ENCODE measurements at places on chromosomes 2 and 18. TPM values are rescaled to one million over a fixed set of nuclear protein-coding genes. Genes with fewer than 3 reads are reported as not detected.
A peak's percentile ranks its signal among the peaks of the same experiment; 100 is the strongest.

GRCh38 chr2:109438146-109438545, 175.6 kb downstream of the SEPTIN10 start:
- H3K27me3 ChIP-seq: no peaks in the 10 kb centered on the region
- peaks cover 36% of the 10 kb centered on the region for H3K36me3 ChIP-seq
- H3K4me1 ChIP-seq: no peaks in the 10 kb centered on the region
- DNase-seq: no peak

DNA sequence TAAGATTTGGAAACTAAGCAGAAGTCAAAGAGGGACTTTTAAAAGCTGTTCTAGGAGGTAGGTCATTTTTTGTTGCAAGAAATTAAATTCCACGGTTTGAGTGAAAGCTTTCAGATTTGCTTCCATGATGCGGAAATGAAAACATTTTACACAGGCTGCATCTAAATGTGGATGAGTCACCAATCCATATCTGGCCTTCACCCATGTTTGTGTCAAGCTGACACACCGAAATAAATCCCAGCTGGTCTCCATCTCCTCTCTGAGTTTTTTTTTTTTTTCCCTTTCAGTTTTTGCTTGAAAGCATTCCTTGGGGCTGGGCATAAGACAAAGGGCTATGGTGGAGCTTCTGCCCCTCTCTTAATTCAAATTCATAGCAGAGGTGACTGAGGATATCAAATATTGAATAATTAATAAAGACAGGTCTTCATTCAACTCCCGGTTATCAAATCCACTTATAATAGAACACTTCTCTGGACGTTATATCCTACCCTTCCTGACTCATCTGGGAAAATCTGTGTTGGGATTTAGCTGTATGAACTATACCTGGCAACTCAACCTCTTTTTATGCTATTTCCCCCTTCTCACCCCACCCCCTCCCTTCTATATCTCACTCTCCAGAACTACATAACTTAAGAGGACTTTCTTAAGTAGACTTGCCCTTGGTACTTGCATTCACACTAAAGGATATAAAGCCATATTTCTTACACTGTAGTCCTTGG, 558.3 kb upstream of the GCFC2 start:
- no peaks in the 10 kb centered on the region for H3K27me3 ChIP-seq
- no peak for DNase-seq
- H3K36me3 ChIP-seq: no peaks in the 10 kb centered on the region
- no peaks in the 10 kb centered on the region for H3K4me1 ChIP-seq
- H3K27ac ChIP-seq: no peak overlapping the region
- no peak overlapping the region for H3K4me3 ChIP-seq

GRCh38 chr2:236867441-236868260, 218.0 kb upstream of the COPS8 start:
- H3K4me3 ChIP-seq: no peak overlapping the region
- DNase-seq: no peak
- no peak overlapping the region for H3K27ac ChIP-seq
- peaks cover 3% of the 10 kb centered on the region for H3K4me1 ChIP-seq
- peaks cover 4% of the 10 kb centered on the region for H3K27me3 ChIP-seq

GRCh38 chr18:58204776-58205442, 160.9 kb downstream of the NEDD4L start:
- DNase-seq: no peak
- no peak overlapping the region for H3K27ac ChIP-seq
- H3K36me3 ChIP-seq: no peaks in the 10 kb centered on the region
- H3K27me3 ChIP-seq: no peaks in the 10 kb centered on the region
- peaks cover 3% of the 10 kb centered on the region for H3K4me1 ChIP-seq

The RASGRP3 gene
- total RNA-seq: 5.5 TPM

DNA sequence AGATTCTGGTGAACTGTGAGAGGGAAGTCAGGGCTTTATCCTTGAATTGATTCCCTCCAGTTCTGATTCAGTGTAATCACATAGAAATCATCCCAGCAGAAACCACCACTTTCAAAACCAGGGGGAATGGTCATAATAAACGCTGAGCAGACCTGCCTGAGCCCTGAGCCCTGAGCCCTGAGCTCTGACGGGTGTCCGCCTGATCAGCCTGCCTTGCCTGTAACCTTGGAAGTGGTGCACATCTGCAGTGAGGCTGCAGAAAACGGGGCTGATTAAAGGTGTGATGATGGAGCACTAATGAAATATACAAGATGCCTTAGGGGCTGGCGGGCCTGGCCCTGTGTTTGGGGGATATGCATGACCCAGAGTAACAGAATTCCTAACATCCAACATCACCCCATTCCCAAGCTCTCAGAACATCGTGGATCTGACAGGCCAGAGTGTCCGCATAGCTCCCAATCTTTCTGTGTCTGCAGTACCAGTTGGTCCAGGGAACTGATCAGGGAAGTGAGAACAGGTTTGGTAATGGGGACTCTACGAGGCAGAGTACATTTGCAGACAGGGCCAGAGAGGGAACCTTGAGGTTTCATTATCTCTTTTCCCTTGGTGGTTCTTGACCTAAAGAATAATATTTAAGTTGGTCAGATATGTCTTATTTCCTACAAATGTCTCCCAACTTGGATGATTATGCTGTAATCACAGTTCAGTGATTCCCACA, 37.8 kb downstream of the KCTD18 start:
- H3K27me3 ChIP-seq: no peaks in the 10 kb centered on the region
- no peak overlapping the region for H3K4me3 ChIP-seq
- H3K36me3 ChIP-seq: peaks cover 2% of the 10 kb centered on the region
- no peak for DNase-seq

- DNase-seq: no peak
- H3K27me3 ChIP-seq: peaks cover 11% of the 10 kb centered on the region
- no peaks in the 10 kb centered on the region for H3K4me1 ChIP-seq
- no peak overlapping the region for H3K4me3 ChIP-seq
- no peaks in the 10 kb centered on the region for H3K36me3 ChIP-seq
Measured at GRCh38 chr2:119028327-119029174, 86.6 kb downstream of the MARCO start.

DNA sequence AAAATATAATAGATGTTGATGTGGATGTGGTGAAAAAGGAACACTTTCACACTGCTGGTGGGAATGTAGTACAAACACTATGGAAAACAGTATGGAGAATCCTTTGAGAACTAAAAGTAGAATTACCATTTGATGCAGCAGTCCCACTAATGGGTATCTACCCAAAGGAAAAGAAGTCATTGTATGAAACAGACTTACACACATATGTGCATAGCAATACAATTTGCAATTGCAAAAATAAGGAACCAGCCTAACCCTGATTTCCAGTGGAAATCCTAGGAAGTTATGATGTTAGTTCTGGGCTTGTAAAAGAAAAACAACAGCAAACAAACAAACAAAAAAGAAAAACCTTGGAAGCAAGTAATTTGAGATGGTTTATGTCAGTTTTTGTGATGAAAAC, 28.6 kb upstream of the CLASP1 start:
- H3K27ac ChIP-seq: no peak overlapping the region
- DNase-seq: no peak
- H3K36me3 ChIP-seq: peaks cover 6% of the 10 kb centered on the region
- no peaks in the 10 kb centered on the region for H3K4me1 ChIP-seq
- no peak overlapping the region for H3K4me3 ChIP-seq

GRCh38 chr2:216799873-216800431, 59.9 kb downstream of the TNP1 start:
- no peak overlapping the region for H3K27ac ChIP-seq
- H3K4me3 ChIP-seq: no peak overlapping the region
- no peak for DNase-seq

The SPDYA gene
- 0.40 TPM for total RNA-seq

The TLX2 gene
- total RNA-seq: 0.12 TPM

The KLHL14 gene
- 0.19 TPM for total RNA-seq

- peaks cover 29% of the 10 kb centered on the region for H3K4me1 ChIP-seq
- H3K4me3 ChIP-seq: peak overlapping the region; percentile 87
- no peak for DNase-seq
- H3K27me3 ChIP-seq: no peaks in the 10 kb centered on the region
- peaks cover 6% of the 10 kb centered on the region for H3K36me3 ChIP-seq
Measured at GRCh38 chr2:208266553-208266893, 468 bp downstream of the PIKFYVE start.

GRCh38 chr2:65053199-65053598, 3.0 kb upstream of the CEP68 start:
- H3K4me3 ChIP-seq: peak overlapping the region; percentile 36
- peak; percentile 45 for DNase-seq
- no peaks in the 10 kb centered on the region for H3K27me3 ChIP-seq
- H3K27ac ChIP-seq: peak overlapping the region; percentile 84

The TSHZ1 gene
- total RNA-seq: 11.4 TPM

DNA sequence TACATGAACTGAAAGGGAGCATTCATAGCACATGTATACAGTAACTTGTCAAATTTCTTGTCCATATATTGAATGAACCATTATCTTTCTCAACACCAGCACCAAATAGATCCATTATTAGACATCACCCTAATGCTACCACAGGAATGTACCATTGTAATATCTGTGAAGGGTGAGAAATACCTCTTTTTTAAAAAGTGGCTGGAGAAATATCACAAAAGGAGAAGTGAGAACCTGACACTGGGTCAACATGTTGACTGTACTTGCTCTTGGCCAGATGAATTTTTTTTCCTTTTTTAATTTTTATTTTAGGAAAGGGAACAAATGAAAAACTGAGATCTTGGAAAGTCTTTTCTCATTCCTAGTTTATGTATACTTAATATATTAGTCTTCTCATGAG, 63.5 kb downstream of the CAVIN2 start:
- no peak overlapping the region for H3K27ac ChIP-seq
- H3K4me3 ChIP-seq: no peak overlapping the region
- no peaks in the 10 kb centered on the region for H3K36me3 ChIP-seq
- peaks cover 4% of the 10 kb centered on the region for H3K4me1 ChIP-seq

The HYCC2 gene
- 22.6 TPM for total RNA-seq

- no peak for DNase-seq
- H3K4me3 ChIP-seq: peak overlapping the region; percentile 29
- H3K27ac ChIP-seq: no peak overlapping the region
- peaks cover 28% of the 10 kb centered on the region for H3K4me1 ChIP-seq
Measured at GRCh38 chr2:176129813-176130146, 275 bp downstream of the HOXD8 start.

All from activated naive CD8-positive, alpha-beta T cell treated with anti-CD3 and anti-CD28 coated beads for 36 hours (primary cell).